Activated T-helper 1 cell treated with anti-CD3 and anti-CD28 coated beads, Interleukin-12 subunit alpha, Interleukin-12 subunit beta, Interleukin-2, Interleukin-4 antibody, amounts not matched to agents 30 ng/mL and 10 ng/mL and 1 ng/mL, durations not matched to agents 14 hours and 24 hours and 36 hours (primary cell): ENCODE measurements at places on chromosomes 1 and 21. TPM values are rescaled to one million over a fixed set of nuclear protein-coding genes. Genes with fewer than 3 reads are reported as not detected.

MYBPH gene
- not detected in 2 replicates for total RNA-seq

TINAGL1 gene
- not detected in 2 replicates for total RNA-seq

HORMAD1 gene
- total RNA-seq, result not detected in 2 replicates

LAMB3 gene
- total RNA-seq, result 15.8 and 18.3 TPM in 2 replicates

CALML6 gene
- total RNA-seq, result 0.36 and 0.51 TPM in 2 replicates

- no peaks in the 10 kb centered on the region for H3K36me3 ChIP-seq
- H3K4me3 ChIP-seq, result no peak overlapping the region
- H3K4me1 ChIP-seq, result peaks cover 6% of the 10 kb centered on the region
- DNase-seq, result no peak
- no peak overlapping the region for H3K27ac ChIP-seq
These were observed 199.2 kb downstream of the DNM3 start for GRCh38 chr1:172040466-172040865.

- H3K4me1 ChIP-seq, result no peaks in the 10 kb centered on the region
- no peaks in the 10 kb centered on the region for H3K36me3 ChIP-seq
- H3K27ac ChIP-seq, result no peak overlapping the region
These were observed 62.7 kb downstream of the KAZN start for GRCh38 chr1:14661222-14661621.

- no peak overlapping the region for H3K4me3 ChIP-seq
- H3K27me3 ChIP-seq, result no peaks in the 10 kb centered on the region
- H3K4me1 ChIP-seq, result peaks cover 19% of the 10 kb centered on the region
These were observed 33.0 kb downstream of the COP1 start for GRCh38 chr1:176174108-176174507.

- H3K27ac ChIP-seq, result no peak overlapping the region
- DNase-seq, result no peak
- H3K4me1 ChIP-seq, result no peaks in the 10 kb centered on the region
- no peak overlapping the region for H3K4me3 ChIP-seq
- no peaks in the 10 kb centered on the region for H3K27me3 ChIP-seq
- no peaks in the 10 kb centered on the region for H3K36me3 ChIP-seq
These were observed 9.9 kb upstream of the KLHDC7A start for GRCh38 chr1:18470671-18471355.

DNA sequence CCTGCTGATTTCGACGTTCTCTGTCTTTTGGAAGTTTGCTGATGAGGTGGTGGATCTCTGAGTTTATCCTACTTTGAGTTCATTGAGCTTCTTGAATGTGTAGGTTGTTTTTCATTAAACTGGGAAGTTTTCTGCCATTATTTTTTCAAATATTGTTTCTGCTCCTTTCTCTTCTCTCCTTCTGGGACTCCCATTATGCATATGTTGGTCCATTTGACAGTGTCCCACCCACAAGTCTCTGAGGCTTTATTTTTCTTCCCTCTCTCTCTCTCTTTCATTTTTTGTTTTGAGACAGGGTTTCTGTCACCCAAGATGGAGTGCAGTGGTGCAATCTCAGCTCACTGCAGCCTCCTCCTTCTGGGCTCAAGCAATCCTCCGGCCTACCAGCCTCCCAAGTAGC lies 11.7 kb downstream of the TNFRSF18 start:
- peaks cover 3% of the 10 kb centered on the region for H3K27me3 ChIP-seq
- no peak overlapping the region for H3K27ac ChIP-seq
- peaks cover 27% of the 10 kb centered on the region for H3K36me3 ChIP-seq
- DNase-seq, result no peak
- no peak overlapping the region for H3K4me3 ChIP-seq
- peaks cover 4% of the 10 kb centered on the region for H3K4me1 ChIP-seq

GRCh38 chr1:210300923-210301614 lies 27.6 kb upstream of the HHAT start:
- H3K27me3 ChIP-seq, result peaks cover 13% of the 10 kb centered on the region
- H3K4me3 ChIP-seq, result no peak overlapping the region
- H3K27ac ChIP-seq, result no peak overlapping the region
